Kidney (tissue), 22 donors: ENCODE measurements at places on chromosomes 3 and 15. TPM values are rescaled to one million over a fixed set of nuclear protein-coding genes. Genes with fewer than 3 reads are reported as not detected.

Gene SLC28A1
- total RNA-seq: 12.8 TPM

Gene AADACL2
- not detected for total RNA-seq

Gene TMEM40
- not detected for total RNA-seq

Gene FAM81A
- 10.4 TPM for total RNA-seq

Gene SI
- not detected for total RNA-seq

Gene DCBLD2
- total RNA-seq: 39.3 TPM

Gene AMOTL2
- total RNA-seq: 83.5 TPM

- DNase-seq: no peak
These were observed 22.8 kb downstream of the EFCC1 start for GRCh38 chr3:129023909-129024308.

DNA sequence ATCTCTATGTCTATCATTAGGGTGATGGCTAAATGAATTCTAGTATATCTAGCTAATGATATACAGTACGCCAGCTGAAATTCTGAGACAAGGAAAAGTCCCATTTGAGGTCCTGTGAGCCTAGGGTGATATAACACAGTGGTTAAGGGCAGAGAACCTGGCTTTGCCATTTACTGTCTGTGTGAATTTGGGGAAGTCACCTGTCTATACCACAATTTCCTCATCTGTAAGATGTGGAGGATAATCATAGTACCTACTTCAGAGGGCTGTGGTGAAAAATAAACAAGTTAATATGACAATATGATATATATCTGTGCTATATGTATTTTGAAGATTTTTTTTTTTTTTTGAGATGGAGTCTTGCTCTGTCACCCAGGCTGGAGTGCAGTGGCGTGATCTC lies 9.8 kb upstream of the ANKDD1A start:
- DNase-seq: no peak

DNA sequence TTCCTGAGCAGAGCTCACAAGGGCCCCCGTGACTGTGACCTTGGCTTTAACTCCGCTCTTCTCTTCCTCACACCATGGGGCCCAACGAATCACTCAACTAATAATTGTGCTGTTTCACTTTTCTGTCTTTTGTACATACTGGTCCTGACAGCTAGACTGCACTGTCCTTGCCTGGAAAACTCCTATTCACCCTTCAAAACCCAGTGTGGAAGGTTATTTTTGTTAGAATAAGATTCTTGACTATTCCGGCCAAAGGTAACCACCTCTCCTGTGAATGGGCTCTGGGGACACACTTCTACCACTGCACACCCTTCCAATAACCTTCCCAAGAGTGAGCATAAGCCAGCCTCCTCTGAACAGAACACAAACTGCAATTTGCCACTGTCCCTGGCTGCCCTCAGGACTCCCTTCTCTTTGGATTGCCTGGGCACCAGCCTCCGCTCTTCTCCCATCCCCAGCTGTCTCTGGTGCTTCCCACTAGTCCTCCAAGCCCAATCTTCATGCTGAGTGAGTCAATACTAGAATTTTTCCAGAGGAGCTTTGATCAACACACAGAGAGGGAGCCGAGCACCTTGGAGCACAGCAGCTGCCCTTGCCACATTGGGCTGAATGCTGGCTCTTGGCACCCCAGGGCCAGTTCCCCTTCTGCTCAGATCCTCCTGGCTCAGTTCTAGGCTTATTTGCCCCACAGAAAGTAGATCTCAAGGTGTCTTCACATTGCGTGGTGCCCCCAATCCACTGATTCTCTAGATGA lies 2.1 kb downstream of the SCN5A start:
- DNase-seq: no peak

DNA sequence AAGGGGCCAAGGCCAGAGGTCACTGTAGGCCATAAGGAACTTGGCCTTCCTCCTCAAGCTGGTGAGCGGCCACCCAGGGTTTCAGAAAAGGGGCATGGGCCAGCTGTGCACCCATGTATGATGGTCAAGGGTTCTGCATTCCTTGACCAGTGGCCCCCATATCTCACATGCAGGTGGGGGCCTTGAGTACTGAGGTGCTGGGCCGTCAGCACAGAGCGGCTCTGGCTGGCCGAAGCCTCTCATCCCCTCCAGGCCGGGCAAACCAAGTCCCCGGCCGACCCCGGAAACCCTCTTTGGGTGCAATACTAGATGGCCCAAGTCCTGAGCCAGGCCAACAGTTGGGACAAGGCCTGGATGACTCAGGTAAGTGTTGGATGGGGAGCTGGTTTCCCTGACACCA lies 9.5 kb downstream of the ALG3 start:
- DNase-seq: no peak

GRCh38 chr3:181329024-181329423 lies 339.5 kb upstream of the DNAJC19 start:
- no peak for DNase-seq

GRCh38 chr3:157335233-157336076 lies 101.2 kb upstream of the PTX3 start:
- DNase-seq: peak; percentile 34

- DNase-seq: peak; percentile 97
These were observed at the start of gene GOLIM4 for GRCh38 chr3:168095611-168096209. GOLIM4 (minus strand) TSS chr3:168095924; CDS start chr3:168095285, 639 bp downstream.

GRCh38 chr3:108301695-108302404 lies 5.5 kb downstream of the HHLA2 start:
- DNase-seq: no peak

GRCh38 chr3:124834723-124835718 lies 52.1 kb downstream of the ITGB5 start:
- DNase-seq: peak; percentile 85

- no peak for DNase-seq
These were observed 49.7 kb downstream of the MRPS25 start for GRCh38 chr3:15015456-15015855.

DNA sequence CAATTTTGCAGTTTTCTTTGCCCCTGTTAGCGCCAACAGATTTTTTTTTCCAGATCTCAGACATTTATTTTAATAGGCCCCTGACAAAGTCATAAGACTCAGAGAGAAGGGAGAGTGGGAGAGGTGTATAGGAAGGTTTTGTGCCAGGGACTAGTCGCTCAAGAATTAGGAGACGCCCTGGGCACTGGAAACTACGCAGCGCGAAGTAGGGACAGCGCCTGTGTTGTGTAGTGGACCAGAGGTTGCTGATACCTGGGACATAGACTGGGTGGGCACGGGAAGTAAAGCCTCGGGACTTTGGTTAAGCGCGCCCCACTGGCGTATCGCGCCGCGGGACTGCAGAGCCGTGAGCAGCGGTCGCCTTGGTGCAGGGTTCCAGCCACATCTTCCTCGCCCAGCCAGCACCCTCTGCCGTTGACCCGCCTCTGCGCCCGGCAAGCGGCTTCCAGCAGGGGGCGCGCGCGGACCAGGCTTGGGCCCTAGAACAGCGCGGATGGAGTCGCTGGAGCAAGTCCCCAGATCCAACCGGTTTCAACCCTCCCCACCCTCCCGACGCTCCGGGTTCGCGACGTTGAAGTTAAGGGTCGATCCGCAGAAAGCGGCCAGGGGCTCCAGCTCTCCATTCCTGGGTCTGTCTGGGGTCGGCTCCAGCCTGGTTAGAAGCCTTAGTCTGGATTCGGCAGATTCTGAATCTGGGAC lies 3.0 kb upstream of the ISLR2 start:
- DNase-seq: peak; percentile 96

DNA sequence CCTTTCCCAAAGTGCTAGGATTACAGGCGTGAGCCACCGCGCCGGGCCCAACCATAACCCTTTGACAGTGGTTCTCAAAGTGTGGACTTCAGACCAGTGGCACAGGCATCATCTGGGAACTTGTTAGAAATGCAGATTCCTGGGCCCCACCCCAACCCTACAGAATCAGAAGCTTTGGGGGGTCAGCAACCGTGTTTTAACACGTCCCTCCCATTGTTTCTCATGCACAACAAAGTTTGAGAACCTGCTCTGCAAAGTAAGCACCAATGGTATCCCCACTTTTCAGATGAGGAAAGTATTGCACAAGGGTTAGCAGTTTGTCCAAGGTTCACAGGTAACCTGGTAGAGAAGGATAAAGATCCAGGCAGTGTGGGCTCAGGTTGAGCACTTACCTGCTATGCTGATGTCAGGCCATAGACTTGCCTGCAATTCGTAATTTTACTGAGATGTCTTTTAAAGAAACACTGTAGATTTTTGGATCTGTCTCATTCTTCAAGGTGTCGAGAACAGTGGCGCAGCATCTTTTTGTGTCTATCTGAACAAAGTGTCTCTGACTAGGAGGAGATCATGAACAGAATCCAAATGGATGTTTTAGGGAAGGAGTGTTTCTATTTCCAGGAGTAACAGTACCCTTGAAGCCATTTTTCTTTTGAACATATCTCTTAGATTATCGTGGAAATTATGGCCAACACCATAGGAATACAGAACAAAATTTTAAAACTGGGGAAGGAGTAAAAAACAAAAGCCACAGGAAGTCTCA lies 2.5 kb downstream of the GXYLT2 start:
- DNase-seq: no peak

- peak; percentile 85 for DNase-seq
These were observed 61.4 kb upstream of the KLF13 start for GRCh38 chr15:31265090-31265870.

DNA sequence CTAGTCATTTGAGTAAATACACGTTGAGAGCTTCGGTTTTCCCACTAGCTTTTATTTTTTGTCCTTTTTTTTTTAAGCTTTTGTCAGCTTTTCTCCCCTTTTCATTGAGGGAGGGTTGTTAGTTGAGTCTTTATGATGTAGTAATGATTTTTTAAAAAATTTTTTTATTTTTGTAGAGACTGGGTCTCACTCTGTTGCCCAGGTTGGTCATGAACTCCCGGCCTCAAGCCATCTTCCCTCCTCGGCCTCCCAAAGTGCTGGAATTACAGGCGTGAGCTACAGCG lies 688 bp downstream of the ZSCAN2 start:
- DNase-seq: no peak
